Left ventricle myocardium inferior (tissue), 1 donor: ENCODE measurements at places on chromosomes 12 and 14.

- peak; percentile 78 for DNase-seq
Observed at GRCh38 chr14:103628221-103628683, 759 bp upstream of the KLC1 start.

- no peak for DNase-seq
Observed at GRCh38 chr12:62976110-62976662, 41.2 kb upstream of the PPM1H start.

GRCh38 chr12:26156201-26156871 is 31.5 kb upstream of the BHLHE41 start:
- DNase-seq, result no peak

DNA sequence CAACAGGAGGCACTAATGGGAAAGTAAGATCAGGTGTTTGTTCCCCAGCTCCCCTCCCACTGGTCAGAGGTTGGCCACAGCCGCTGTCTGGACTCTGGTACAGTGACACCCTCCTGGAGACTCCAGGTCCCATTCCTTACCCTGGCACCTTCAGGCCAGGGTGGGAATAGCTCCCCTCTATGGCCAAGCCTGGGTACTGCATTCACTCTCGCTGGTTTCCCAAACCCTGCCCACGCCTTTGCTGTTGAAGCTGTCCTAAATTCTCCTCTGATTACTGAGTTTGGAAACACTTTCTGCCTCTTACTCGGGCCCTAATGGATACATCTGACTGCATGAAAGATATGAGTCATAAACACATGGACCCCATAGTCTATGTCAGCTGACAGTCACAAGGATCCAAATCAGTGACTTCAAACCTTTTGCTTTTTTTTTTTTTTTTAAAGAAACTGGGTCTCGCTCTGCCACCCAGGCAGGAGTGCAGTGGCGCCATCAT is 17.9 kb downstream of the HRK start:
- no peak for DNase-seq

- DNase-seq, result no peak
Observed at GRCh38 chr14:51725061-51725460, 73.4 kb downstream of the FRMD6 start.
